Fibroblast of the aortic adventitia (primary cell): ENCODE measurements at places on chromosomes 13 and 19. TPM values are rescaled to one million over a fixed set of nuclear protein-coding genes. Genes with fewer than 3 reads are reported as not detected.

Gene SELENOW
- 62.9 and 154 TPM in 2 replicates for total RNA-seq

Gene ZNF154
- 2.3 and 2.5 TPM in 2 replicates for total RNA-seq

Gene PLPP2
- 15.7 and 16.6 TPM in 2 replicates for total RNA-seq

Gene FAM124A
- 3.3 TPM in 1 of 2 replicates, not detected in the other for total RNA-seq

Gene CEACAM3
- not detected in 2 replicates for total RNA-seq

Gene KLK8
- not detected in 2 replicates for total RNA-seq

Gene TSHZ3
- total RNA-seq = 5.7 and 14.0 TPM in 2 replicates

Gene CD209
- total RNA-seq = not detected in 2 replicates

Gene PTGIR
- total RNA-seq = 11.4 and 23.2 TPM in 2 replicates

Gene SOX1
- not detected in 2 replicates for total RNA-seq

Gene RASL11A
- 2.3 and 13.3 TPM in 2 replicates for total RNA-seq

Gene SRRM5
- total RNA-seq = 0.09 TPM in 1 of 2 replicates, not detected in the other

Gene PABPC3
- total RNA-seq = 0.08 and 0.09 TPM in 2 replicates

Gene DCT
- total RNA-seq = under 0.01 and 1.1 TPM in 2 replicates

Gene ABHD8
- 12.5 and 13.3 TPM in 2 replicates for total RNA-seq

Gene ARRDC2
- 4.2 and 8.0 TPM in 2 replicates for total RNA-seq

Gene ZNF560
- total RNA-seq = 0.09 and 0.16 TPM in 2 replicates

Gene VMAC
- total RNA-seq = 3.2 and 5.6 TPM in 2 replicates

Gene TJP3
- not detected in 2 replicates for total RNA-seq

Gene ZSCAN4
- not detected in 2 replicates for total RNA-seq

Gene FFAR1
- not detected in 2 replicates for total RNA-seq

Gene RYR1
- total RNA-seq = under 0.01 TPM in 1 of 2 replicates, not detected in the other

Gene ZNF317
- 13.6 and 18.9 TPM in 2 replicates for total RNA-seq

Gene TMEM38A
- total RNA-seq = 1.4 and 3.3 TPM in 2 replicates
